ENCODE measurements at places on chromosomes 16 and 17.

DNA sequence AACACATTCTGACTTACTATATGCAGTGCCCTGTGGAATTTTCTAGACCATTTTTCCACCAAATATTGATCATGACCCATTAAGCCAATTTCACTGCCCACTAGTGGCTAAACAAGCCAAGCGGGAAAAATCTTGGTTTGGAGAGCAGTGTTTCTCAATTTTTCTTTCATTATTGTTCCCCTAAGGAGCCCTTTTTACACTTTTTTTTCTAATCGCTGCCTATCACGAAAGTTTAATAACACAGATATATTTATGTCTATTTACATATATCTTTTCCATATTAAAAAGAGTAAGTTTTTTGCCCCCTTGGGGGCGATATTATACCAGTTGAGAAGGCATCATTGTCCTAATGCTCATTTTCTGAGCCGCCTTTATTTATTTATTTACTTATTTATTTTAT, 10.8 kb upstream of the TLCD3B start:
- no peak for DNase-seq

DNA sequence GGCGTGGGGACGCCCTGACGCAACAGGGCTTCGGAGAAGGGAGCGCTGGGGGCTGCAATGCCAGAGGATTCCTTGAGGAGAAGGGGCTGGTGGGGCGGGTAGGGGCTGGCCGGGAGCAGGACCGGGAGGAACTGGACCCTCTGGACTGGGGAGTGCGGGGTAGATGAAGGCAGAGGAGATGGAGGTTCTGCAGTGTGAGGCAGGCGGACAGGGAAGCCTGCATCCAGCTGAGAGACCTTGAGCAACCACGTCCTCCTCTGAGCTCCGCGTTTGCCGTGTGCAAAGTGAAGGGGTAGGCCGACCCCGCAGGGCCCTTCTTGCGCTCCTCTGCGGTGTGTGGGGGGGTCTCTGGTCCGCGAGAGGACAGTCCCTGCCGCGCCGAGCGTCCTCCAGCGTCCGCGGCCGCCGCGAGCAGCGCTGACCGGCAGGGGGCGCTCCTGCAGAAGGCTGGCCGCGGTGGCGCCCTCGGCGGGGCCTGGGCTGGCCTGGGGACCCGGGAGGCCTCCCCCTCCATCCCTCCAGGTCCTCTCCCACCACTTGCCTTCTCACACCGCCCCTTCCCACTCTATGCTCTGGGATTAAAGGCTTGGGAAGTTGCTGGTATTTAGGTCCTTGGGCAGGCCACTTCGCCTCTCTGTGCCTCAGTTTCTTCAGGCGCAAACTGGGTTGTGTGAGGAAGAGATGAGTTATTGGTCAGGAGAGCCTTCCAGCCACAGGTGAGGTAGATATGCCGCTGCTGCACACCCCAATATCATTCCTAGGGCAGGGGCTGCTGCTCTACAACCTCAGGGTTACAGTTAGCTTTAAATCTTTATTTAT, 9.6 kb upstream of the WNT9B start:
- DNase-seq, result no peak

GRCh38 chr16:57593021-57593420, 35.4 kb upstream of the ADGRG1 start:
- no peak for DNase-seq

DNA sequence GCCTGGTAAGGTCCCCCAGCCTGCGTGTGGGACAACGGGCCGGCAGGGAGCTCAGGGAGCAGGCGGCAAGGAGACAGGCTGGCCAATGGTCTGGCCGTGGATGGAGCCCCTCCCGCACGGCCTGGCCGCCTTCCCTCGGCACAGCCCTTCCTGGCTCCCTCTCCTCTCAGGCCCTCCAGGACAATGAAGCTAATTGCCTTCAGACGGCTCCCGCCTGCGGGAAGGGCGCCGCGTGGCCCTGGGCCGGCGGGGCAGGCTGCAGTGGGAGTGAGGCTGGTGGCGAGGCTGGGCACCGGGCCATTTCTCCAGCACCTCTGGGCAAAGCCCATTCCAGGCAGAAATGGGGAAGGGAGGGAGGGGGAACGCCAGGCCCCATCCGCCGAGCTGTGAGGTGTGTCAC, 50.9 kb downstream of the ENGASE start:
- no peak for DNase-seq

DNA sequence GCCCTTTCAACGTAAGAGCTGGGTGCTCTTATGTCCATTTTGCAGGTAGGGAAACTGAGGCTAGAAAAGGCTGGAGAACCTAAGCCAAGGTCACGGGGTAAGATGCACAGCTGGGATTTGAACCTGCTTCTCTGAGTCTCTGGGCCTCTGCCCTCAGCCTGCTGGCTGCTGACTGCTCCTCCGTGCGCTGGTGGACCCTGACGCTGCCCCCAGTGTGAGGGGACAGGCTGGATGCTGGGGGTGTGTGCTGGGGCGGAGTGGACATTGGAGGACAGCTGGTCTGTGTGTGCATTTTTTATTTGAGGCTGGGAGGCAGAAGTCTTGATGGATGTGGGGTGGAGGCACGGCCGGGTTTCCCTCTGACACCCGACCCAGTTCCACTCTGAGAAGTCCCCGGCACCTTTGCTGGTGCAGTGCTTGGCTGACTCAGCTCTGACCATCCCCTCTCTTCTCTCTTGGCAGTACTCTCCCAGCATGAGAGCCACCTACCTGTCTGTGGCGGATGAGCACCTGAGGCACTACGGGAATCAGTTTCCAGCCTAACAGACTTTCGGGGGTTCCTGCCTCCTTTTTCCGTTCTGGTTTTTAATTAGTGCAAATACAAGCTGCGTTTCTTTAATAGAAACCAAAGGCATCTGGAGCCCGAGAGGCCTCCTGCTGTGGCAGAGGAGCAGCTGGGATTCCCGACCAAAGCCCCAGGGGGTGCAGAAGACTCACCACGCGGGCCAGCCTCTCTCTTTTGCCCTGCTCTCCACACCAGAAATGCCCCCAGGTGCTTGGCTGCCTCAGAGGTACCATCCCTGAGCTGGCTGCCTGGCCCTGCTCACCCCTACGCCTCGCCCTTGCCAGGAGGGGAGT, 14.1 kb upstream of the DNAI2 start:
- DNase-seq, result no peak

DNA sequence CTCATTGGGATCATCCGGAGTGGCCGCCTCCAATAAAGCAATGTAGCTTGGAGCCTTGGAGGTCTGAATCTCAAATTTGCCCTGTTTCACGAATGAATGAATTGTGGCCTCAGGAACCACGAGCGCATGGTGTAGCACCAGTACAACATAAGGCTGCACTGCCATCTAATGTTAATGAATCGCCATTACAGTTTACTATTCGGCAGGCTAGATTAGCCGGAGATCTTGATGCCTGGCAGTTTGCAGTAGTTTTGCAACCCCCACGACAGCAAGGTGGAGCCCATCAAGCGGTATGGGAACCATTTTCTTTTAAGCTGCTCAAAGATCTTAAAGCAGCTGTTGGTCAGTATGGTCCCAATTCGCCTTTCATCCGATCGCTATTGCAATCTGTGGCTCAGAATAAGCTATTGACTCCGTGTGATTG, 18.8 kb downstream of the ALOX15B start:
- no peak for DNase-seq

DNA sequence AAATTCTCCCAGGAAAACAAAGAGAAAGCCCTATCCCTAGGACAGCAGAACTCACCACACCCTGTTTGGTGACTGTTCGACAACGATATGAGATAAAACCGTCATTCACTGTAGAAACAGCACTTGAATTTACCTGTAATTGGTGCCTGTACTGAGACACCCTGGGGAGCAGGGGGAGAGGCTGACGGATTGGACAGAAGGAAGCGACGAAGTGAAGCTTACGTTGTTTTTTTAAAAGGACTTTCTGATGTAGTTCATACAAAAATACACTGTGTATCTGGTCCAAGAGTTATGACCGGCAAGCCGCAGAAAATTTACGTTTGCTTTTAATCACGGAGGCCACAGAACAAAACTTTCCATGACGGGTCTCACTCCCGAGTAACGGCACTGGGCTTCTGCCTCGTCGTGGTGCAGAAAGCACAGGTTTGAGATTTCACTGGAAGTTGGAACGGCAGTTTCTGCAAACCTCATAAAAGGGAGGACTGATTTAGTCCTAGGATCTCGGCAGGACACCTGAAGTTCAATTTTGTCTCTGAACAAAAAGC, 9.7 kb downstream of the NXN start:
- DNase-seq, result no peak

DNA sequence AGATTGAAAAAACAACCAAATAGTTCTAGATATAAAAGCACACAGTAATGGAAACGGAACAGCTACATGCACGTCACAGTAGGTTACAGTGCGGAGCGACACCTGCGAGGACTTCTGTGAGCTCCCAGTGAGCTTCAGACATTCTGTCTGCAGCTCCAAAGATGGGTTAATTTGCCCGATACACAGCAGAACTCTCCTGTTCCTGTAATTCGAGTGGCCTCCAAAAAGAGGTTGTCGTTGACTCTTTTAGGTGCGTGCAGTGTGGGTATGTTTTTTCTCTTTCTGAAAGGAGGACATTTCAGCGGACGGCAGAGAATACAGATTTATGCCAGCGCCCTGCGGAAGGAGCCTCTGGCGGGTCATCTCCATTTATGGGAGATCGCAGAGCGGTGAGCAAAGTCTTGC, 2.9 kb downstream of the OR1F1 start:
- DNase-seq, result no peak

GRCh38 chr17:49359990-49360795, 1.9 kb downstream of the ZNF652 start:
- DNase-seq, result no peak

- no peak for DNase-seq
Measured at GRCh38 chr17:71409712-71410111, 711.1 kb upstream of the SOX9 start.

GRCh38 chr17:81522491-81523401, 5.4 kb upstream of the FSCN2 start:
- no peak for DNase-seq

GRCh38 chr16:47712276-47713224, 251.4 kb downstream of the PHKB start:
- DNase-seq, result no peak

DNA sequence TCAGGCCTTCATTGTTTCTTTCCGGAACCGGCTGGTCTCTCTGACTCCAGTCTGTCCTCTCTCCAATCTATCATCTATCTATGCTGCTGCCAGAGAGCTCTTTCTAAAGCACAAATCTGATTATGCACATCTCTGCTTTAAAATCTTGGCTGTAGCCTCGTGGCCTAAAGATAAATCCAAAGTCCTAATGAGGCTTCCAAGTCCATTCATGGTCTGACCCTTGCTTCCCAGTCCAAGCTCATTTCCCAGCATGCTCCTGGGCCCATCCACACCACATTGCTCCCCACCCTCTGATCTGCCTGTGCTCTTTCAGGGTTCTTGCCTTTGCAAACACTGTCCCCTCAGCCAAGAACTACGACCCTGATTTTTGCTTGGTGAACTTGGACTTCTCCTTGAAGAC, 21.5 kb upstream of the PHB1 start:
- no peak for DNase-seq

- no peak for DNase-seq
Measured at GRCh38 chr16:55155815-55156214, 168.2 kb upstream of the IRX6 start.

- no peak for DNase-seq
Measured at GRCh38 chr16:2142942-2143877, 5.2 kb upstream of the RAB26 start.

- DNase-seq, result no peak
Measured at GRCh38 chr16:4512473-4512872, 26.1 kb downstream of the CDIP1 start.

GRCh38 chr16:47905771-47906170, 250.0 kb downstream of the ABCC12 start:
- DNase-seq, result no peak

DNA sequence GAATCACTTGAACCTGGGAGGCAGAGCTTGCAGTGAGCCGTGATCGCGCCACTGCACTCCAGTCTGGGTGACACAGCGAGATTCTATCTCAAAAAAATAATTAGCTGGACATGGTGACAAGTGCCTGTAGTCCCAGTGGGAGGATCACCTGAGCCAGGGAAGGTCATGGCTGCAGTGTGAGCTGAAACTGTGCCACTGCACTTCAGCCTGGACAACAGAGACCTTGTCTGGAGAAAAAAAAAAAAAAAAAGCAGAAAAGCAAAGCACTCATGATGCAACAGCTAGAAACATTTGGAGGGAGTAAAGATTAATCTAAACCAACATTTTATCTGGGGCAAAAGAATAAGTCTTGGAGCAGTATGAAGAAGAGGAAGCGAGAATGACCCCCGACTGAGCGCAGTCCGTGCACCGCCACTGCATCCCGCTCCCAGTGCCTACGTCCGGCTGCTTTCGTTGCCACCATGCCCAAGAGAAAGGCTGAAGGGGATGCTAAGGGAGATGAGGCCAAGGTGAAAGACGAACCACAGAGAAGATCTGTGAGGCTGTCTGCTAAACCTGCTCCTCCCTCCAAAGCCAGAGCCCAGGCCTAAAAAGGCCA, 8.2 kb downstream of the PRPSAP1 start:
- DNase-seq, result no peak

- DNase-seq, result no peak
Measured at GRCh38 chr16:4496305-4496704, 20.1 kb downstream of the HMOX2 start.

DNA sequence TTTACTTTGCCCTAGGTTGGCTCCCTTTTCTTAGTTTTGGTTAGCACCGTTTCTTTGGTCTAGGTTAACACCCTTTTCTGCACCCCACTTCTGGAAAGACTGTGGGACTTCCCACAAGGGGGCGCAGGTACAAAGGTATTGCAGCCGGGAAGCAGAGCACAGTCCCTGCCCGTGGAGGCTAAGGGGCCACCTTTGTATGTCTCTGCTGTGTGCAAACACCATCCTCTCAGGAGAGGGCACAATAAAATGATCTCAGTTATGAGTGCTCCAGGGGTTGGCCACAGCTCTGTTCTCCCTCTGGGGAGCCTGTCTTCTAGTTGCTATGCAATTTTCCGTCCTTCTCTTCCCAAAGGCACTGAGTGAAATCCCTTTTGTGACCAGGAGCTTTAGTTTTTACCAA, 28.4 kb upstream of the TMC5 start:
- no peak for DNase-seq

- no peak for DNase-seq
Measured at GRCh38 chr16:88772871-88773811, 11.9 kb downstream of the PIEZO1 start.

DNA sequence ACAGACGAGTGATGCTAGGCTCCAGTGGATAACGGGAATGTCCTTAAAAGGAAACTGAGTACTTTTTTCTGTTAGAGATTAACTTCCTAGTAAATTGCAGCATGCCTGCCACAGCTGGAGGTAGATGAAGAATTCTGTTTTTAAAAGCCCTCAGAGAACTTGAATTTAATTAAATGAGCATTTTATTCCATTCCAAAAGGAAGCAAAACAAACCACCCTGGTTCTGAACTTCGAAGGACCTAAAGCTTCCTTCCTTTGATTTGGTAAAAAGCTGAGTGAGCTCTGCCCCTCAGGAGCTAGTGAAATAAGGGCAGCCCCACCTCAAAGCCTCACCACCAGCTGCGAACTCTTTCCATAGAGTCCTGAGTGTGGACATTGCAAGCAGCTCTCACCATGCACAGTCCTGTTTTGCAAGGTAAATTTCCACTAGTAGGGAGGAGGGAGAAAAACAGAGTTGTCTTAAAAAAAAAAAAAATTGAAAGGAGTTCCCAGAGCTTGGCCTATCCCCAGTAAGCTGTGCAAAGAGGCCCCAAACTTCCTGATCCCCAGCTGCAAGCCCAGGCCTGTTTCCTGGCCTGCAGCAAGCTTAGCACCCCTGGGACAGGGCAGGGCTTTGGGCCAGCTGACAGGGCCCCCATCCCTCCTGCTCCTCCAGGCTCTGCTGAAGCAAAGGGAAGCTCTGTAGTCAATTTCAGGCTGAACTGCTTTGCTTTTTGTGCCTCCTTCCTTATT, 11.2 kb downstream of the CHD9NB start:
- no peak for DNase-seq

GRCh38 chr17:81710514-81711308, 1.4 kb upstream of the SLC25A10 start:
- no peak for DNase-seq

GRCh38 chr17:64781014-64781756, 119.1 kb upstream of the SMURF2 start:
- no peak for DNase-seq
